ENCODE measurements at places on chromosomes 1 and 21.
A peak's percentile ranks its signal among the peaks of the same experiment; 100 is the strongest.

DNA sequence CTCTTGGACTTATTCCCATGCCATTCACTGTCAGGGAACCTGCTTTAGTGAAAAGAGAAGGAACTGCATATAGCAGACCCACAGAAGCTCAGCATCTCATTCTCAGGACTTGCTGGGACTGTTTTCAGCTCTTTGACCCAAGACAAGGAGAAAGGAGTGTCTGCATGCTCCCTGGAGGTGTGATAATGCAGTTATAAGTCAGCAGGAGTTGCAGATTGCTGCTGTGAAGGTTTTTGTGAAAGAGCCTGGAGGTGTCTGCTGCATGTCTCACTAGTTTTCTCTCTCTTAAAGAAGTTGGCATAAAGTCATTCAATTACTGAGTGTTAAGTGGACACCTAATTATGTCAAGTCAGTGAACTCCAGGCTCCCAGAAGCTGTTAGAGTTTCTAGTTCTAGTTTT lies 343.4 kb downstream of the BRINP2 start:
- DNase-seq, result no peak

DNA sequence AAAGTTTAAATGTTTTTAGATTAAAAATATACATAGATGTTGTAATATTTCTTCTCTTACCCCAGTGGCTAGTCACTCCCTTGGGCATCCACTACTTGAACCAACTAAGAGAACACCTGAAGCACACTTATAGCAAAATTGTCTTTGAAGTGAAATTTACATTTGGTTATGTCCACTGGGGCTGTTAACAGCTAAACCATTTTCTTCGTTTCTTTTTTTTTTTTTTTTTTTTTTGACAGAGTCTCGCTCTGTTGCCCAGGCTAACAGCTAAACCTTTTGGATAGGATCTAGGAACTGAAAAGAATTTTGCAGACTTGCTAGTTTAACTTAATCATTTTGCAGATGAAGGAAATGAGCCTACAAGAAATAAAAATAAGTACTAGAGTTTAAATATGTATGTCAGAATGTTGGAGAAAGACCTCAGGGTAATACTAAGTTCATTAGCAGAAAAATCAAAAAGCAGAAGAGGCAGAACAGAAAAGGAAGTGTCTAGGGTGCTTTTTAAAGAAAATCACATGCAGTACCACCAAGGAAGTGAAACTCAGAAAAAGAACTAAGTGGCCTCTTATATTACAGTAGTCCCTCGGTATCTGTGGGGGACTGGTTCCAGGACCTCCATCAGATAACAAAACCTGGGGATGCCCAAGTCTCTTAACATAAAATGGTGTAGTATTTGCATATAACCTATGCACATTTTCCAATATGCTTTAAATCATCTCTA lies 11.8 kb downstream of the DRAM2 start:
- no peak for DNase-seq

GRCh38 chr1:168266644-168267186 lies 14.0 kb upstream of the TBX19 start:
- DNase-seq, result no peak

- DNase-seq, result no peak
These were observed 7.4 kb downstream of the RPL22 start for GRCh38 chr1:6191968-6192367.

DNA sequence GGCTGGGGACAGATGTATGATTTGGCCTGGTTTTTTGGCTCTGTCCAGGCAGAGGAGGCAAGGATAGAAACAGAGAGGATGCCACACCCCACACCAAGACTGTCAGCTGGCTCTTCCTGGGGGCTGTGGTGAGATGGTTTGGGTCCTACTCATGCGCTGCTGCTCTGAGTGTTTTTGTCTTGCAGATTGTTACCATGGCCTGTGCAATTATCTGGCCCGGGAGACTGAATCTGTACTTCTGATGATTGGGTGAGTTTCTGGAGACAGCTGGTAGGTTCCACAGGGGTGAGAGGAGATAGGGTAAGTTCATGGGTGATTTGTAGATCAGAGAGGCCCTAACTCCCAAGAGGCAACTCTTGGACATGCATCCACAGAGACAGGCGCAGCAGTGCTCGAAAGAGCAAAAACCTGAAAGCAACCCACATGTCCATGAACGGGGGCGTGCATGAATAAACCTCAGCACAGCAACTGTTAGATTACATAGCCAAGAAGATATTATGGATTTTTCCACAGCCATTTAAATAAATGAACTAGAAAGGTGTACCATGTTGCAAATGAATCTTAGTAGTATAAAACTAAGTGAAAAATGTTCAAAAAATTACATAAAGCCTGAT lies 17.8 kb downstream of the AADACL4 start:
- no peak for DNase-seq

DNA sequence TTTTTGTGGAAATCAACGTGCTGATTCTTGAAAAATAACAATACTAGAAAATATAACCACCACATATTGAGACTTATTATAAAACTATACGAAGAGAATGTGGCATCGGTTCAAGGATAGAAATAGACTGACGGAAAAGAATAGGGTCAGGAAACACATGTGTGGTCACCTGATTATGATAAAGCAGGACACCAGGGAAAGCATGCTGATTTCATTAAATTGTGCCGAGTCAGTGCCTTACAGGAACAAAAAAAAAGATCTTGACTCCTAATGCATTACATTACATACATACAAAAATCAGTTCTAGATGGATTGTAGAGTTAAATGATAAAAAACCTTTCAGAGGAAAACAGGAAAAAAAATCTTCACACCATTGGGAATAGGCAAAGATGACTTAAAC lies 43.5 kb upstream of the SERPINC1 start:
- no peak for DNase-seq

DNA sequence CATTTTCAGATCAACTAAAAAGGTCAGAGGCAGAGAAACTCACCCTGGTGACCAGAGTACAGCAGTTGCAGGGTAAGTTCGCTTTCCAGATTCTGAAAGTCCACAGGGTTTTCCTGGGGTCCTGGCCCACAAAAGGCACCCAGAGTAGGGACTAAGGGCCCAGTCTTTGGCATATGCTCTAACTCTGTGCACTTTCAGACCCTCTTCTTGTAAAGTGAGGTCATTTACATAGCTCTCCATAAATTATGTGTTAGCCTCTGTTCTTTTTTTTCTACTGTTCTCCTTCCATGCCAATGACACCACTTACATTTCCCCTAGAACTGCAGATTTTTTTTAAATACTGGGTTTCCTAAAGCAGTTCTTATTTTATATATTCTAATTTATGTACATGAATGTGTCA lies 6.3 kb downstream of the C1orf74 start:
- DNase-seq, result no peak

GRCh38 chr1:165862448-165862847 lies 35.0 kb downstream of the UCK2 start:
- DNase-seq, result no peak

DNA sequence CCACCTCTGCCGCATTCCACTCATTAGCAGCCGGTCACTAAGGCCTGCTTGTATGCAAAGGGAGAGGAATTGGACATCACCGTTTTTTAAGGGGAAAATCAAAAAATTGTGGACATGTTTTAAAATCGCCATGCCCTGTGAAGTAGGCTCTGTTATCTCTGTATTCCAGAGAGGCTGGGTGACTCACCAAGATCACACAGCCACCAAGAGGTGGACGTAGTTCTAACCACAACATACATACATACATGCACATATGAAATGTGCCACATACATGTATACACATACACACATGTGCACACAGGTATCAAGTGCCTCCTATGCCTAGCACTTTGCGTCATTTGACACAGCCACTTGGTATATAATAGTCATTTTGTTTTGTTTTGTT lies 16.0 kb upstream of the ZSCAN20 start:
- no peak for DNase-seq

DNA sequence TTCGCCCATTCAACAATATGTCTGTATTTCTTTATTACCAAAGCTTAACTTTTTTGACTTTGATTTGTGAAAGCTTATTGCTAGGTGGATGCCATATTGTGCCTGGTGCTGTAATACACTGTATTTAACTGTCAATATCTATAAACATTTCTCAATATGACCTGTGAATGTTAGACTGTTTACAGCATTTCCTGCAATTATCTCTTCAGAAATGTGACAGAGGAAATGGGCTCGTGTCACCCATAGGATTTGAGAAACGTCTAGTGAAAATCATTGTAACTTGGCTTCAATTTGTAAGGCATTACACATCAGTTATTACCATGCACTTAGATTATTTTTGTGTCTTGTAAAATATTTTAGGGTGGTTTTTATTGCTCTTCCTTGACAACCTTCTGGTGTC lies 237.8 kb upstream of the ADGRL2 start:
- DNase-seq, result no peak

- DNase-seq, result no peak
These were observed 135.6 kb upstream of the GJB5 start for GRCh38 chr1:34619256-34619655.

DNA sequence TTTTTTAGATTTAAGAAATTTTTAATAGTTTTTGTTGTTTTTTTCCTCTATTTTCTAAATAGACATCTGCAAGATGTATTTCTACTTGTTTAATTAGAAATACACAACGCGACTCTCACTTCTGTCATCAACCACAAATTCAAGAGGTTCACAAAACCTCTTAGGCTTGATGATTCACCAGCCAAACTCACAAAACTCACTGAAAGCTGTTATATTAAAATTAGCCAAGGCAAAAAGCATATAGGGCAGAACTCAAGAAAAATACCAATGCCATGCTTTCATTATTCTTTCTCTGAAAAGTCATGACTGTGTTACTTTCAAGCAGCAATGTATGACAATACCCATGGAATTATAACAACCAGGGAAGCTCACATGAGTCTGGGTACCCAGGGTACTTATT lies 487.0 kb upstream of the RGS18 start:
- DNase-seq, result no peak

DNA sequence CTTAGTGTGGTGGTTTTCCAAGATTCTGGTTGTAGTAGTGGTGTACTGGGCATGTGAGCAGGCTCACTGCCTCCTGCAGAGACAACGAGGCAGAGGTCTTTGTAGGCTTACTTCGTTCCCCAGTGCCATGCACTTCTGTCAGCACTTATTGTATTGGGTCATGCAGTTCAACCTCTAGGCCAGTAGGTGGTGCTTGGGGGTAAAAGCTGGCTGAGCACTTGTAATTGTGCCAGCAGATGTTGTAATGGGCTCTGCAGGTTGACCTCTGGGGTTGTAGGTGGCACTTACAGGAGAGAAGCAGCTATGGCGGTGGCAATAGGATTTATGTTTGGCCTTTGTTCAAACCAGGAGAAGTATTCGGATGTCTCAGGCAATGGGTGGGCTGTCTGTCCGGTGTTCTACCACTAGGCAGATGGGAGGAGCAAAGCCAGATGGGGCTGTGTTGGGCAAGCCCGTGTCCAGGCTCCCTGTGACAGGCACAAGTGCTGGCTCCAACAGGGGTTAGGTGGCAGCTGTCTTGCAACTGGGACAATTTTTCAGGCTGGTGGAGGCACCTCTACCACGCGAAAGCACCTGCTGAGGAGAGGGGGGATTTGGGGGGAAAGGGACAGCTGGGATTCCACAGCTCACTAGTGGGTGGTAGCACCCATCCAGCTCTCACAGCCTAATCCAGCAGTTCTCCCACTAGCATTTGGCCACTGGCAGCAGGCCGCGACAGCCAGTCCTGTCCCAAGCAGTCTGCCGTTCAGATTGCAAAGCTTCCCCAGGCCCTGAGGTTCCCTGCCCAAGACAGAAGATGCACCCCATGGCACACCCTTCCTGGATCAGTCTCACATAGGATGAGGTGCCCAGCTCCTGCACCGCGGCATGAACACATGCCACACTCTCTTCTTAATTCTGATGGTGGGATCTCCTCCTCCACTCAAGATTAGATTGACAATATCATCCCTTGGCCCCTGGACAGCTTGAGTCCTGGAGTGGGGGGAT lies 274.5 kb downstream of the CTH start:
- DNase-seq, result peak; percentile 31

Data from NCI-H1092 (cell line).